Psoas muscle (tissue), 8 donors: ENCODE measurements at places on chromosomes 3 and 15. TPM values are rescaled to one million over a fixed set of nuclear protein-coding genes. Genes with fewer than 3 reads are reported as not detected.

DNA sequence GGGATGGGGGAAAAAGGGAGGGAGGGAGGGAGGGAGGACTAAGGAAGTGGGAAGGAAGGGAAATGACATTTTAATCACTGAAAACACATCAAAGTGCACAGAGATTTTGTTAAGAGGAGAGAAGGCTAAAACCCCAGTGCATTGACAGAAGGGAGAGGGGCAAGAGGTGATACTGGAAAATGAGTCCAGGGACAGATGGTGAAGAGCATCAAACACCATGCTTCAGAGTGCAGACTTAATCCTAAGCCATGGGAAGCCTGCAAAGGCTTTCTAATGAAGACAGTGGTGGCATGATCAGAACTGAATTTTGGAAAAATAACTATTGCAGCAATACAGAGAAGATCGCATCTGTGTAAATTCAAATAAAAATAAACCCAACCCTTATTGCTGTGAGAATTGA, 41.8 kb downstream of the HGD start:
- DNase-seq, result no peak

DNA sequence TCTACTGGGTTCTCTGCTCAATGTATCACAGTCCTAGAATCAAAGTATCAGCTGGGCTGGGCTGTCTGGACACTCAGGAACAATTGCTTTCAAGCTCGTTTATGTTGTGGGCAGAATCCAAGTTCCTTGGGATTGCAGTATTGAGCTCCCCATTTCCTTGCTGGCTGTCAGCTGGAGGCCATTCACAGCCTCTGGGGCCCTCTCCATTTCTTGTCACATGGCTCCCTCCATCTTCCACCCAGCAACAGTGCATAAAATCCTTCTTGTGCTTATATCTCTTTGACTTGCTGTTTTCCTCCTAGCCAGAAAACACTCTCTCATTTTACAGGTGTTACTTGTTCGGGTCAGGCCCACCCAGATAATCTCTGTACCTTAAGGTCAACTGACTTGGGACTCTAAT, 363.5 kb downstream of the IGSF11 start:
- no peak for DNase-seq

The CDHR4 gene
- not detected for total RNA-seq

DNA sequence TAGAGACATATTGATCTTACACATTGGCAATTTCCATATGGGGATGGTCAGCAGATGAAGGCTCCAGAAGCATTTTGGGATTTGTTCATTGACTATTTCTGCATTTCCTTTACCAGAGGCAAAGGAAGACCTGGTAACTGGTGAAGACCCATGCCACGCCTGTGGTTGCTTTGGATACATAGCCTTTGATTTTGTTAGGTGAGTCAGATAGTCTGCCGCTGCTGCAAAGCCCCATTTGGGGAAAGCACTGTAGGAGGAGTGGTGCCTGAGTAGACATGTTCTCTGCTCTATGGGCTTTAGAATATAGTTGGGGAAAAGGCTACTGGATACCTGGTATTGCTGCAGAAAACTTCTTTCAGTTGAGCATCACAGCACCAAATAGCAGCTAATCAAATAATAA, 56.8 kb downstream of the TFG start:
- no peak for DNase-seq

The LRCH3 gene
- total RNA-seq, result 16.9 TPM

The HACL1 gene
- 20.2 TPM for total RNA-seq

GRCh38 chr3:30305021-30305420, 301.4 kb upstream of the TGFBR2 start:
- no peak for DNase-seq

GRCh38 chr3:163821841-163822240, 1256.5 kb downstream of the SI start:
- no peak for DNase-seq

- DNase-seq, result no peak
These were observed 276.6 kb upstream of the TBL1XR1 start for GRCh38 chr3:177473903-177474302.

- DNase-seq, result no peak
These were observed 641.1 kb upstream of the NAALADL2 start for GRCh38 chr3:174218016-174218415.

DNA sequence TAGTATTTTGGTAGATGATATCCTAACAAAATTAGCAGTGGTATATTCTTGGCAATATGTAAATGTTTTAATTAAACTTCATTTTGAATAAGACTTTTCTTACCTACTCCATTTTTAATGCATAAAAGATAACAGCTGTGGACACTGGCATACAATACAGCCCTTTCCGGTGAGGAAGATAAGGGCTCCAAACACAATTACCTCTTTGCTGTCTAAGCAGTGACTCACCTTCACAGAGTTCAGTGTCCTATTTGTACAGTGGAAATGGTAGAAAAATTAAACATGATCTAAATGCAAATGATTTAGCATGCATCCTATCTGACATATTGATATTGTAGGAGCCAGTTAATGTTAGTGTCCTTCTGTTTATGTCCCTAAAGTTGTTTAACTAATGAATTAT, 969.4 kb downstream of the PLOD2 start:
- no peak for DNase-seq

DNA sequence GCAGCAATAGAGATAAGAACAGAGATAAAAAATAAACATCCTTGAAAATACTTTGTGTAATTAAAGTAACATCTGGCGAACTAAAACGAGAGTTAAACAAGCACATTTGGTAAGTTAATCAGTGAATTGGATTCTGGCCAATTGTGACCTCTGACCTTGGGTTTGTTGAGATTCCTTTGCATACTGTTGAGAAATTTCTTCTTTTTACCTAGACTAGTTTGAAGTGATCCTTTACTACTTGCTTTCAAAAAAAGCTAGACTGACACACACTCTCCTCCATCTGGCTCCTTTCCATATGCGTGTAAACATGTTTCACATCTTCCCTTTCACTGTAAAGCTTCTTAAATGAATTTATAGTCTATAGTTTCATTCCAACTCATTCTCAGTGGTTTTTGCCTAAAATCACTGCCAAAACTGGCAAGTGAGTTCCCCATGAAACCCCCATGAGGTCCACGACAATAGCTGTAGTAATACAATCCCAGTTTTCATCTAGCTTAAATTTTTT, 17.3 kb upstream of the GBE1 start:
- DNase-seq, result no peak

- no peak for DNase-seq
These were observed 21.9 kb downstream of the GABRA5 start for GRCh38 chr15:26888761-26889160.

The SACM1L gene
- total RNA-seq, result 18.1 TPM

The TMF1 gene
- 31.5 TPM for total RNA-seq

DNA sequence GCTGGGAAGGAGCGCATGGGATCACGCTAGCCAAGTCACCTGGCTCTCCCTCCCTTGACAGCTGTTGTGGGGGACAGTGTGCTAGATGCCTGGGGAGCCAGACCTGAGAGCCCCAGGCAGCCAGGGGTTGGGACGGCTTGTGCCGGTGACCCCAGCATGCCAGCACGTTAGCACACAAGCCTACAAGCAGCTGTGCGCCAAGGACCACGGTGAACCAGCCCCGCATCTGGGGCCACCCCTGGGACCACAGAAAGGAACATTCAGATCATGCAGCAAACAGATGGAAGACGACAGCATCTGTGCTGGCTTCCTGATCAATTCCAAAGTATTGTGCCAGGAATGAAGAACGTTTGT, 64.8 kb downstream of the NTRK3 start:
- no peak for DNase-seq

- peak; percentile 53 for DNase-seq
These were observed 23.9 kb downstream of the EHD4 start for GRCh38 chr15:41948490-41948889.

The ATP8B4 gene
- total RNA-seq, result 1.8 TPM

DNA sequence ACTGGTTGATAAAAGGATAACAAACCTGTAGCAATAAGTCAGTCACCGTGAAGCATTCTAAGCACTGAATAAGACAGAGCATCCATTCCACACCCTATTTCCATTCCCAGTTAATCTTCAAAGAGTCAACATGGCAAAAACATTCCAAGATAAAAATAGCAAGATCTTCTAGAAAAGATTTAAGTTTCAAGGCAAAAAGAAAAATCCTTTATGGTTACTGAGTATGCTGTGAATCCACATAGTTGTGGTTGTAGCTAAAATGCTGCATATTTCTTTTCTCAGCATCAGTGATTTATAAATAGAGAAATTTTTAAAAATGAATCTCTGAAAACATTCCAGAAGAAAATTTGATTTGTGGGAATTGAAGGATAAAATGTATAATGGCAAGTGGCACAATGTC, 21.1 kb downstream of the GAP43 start:
- no peak for DNase-seq

DNA sequence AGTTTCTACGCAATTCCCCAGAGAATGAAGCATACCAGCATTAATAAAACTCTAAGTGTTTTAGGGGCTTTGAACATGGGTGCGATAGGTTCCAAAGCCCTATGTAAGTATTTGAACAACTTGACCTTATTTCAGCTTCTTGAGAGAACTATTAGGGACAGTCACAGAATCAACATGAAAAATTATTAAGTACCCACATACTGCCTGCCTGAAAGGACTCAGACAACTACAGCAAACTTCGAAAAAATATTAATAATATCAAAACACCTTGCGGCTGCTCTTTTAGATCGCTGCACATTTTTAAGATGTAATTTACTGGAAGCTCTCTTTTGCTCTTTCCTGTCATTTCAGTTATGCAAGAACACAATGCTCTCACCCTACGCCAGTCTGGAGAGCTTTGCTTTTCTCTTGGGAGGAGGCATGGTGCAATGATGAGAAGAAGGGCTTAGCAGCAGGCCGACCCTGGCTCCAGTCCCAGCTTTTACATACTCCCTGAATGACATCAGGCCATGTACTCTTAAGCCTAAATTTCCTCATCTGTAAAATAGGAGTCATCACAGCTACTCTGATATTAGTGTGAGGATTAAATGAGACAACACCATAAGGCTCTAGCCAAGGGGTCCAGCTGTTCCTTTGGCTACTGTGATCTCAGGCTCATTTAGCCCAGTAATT, 640.7 kb downstream of the FHIT start:
- DNase-seq, result peak; percentile 85

GRCh38 chr3:42247576-42248027, 18.4 kb downstream of the CCK start:
- DNase-seq, result no peak

The ZPLD1 gene
- 0.50 TPM for total RNA-seq

The ST3GAL6 gene
- 8.7 TPM for total RNA-seq

DNA sequence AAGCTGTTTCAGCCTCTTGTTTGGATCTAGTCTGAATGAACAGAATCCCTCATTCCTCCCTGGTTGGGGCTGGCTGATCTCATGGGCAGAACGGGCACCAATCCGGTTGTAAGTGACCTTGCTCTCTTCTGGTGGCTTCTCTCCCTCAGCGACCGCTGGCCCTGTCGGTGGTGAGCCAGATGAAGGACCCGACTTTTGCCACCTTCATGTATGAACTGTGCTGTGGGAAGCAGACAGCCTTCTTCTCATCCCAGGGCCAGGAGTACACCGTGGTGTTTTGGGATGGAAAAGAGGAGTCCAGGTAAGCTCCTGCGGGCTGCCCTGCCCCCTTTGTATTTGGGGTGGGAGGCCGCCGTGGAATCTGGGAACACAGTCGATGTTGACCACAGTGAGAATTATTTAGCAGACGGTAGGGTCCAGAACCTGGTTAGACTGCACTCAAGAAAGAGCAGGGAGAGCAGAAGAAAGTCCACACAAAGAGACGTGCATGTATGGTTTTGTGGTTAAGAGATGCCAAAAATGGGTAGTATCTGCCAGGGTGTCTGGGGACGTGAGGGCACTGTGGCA, 138.8 kb downstream of the LRRK1 start:
- DNase-seq, result no peak

GRCh38 chr15:38130740-38131498, 121.7 kb upstream of the SPRED1 start:
- peak; percentile 91 for DNase-seq

- DNase-seq, result no peak
These were observed 394.8 kb downstream of the FHIT start for GRCh38 chr3:60856257-60857046.

The RETNLB gene
- not detected for total RNA-seq

DNA sequence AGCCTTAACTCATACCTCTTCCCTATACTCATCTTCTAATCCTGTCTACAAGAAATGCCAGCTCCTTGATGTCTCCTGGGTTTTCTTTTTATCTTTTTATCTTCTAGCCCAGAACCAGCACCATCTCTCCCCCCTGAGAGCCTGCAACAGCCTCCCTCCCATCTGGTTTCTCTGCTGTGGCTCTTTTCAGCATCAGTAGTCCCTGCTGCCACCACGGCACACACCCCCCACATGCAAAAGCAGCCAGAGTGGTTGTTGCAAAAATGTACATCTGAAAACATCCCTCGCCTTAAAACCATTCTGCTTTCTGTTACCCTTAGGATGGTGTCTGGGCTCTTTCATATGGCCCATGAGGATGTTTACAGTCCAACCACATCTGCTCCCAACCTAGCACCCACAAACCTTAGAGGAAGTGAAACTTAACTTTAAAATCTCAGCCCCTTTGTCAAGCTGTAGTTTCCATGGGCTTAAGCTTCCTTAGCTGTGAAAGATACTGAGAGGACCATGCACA, 775 bp downstream of the TTC21A start:
- DNase-seq, result no peak

GRCh38 chr3:44734646-44735168, 5.3 kb downstream of the ZNF501 start:
- no peak for DNase-seq
